ENCODE measurements at places on chromosomes 13 and 19.

DNA sequence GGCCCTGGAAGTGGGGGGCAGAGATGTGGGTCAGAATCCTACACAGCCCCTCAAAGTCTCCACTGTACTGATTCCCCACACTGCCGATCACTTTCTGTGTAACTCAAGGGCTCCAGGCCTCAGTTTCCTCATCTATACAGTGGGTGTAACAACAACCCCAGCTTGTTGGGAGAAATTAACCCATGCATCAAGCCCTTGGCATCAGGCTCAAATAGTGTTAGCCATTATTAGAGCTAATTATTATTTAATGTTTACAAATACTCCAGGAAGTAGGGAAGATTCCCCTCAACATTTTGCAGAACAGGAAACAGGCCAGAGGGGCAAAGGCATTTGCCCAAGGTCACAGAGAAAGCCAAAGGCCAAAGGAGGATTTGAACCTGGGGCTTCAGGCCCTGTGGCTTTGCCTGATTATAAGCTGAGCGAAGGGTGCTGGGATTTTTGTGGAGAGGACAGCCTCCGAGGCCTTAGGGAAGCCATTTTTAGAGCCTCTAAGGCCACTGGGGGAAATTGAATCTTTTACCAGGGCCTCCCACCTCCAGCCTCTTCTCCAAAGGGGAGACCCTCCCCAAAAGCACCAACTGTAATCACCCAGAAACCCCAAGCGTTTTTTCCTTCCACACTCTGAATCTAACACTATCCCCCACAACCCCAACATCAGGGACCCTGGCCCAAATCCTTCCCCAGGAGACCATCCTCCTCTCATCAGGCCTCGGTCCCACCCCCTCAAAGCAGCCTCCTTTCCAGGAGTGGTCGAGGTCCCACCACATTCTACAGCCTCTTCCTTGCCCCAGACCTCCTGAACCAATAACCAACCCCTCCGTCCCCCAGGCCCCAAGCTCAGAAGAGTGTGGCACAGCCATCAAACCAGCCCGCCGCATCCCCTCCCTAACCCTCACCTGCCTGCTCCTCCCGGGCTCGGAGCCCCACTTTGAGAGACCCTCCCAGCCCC lies 1.1 kb downstream of the FKBP8 start:
- peak; percentile 48 for DNase-seq

GRCh38 chr13:98410612-98411011 lies 166.3 kb downstream of the STK24 start:
- no peak for DNase-seq

DNA sequence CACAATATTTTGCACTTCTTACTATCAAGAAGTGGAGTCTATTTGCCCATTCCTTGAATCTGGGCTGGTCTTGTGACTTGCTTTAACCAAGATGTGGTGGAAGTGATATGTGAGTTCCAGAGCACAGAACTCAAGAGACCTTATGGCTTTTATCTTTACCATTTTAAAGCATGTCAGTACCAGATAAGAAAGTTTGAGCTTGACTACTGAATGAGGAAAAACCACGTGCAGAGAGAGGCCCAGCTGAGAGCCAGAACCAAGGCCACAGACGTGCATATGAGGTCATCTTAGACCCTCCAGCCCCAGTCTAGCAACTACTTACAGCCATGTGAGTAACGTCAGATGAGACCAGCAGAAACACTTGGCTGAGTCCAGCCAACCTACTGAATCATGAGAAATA lies 6.3 kb upstream of the CDK8 start:
- no peak for DNase-seq

- no peak for DNase-seq
These were observed 39.6 kb downstream of the LTBP4 start for GRCh38 chr19:40640744-40641143.

DNA sequence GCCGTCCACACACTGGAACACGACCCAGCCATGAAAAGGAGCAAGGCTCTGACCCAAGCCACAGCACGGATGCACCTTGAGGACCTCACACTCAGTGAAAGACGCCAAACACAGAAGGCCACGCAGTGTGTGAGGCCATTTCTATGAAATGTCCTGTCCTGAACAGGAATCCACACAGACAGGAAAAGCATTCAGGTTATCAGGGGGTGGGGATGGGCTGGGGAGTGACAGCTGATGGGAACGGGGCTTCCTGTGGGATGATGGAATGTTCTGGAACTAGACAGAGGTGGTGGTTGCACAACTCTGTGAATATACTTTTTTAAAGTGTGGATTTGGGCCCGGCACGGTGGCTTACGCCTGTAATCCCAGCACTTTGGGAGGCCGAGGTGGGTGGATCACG lies 30.6 kb downstream of the GPX4 start:
- no peak for DNase-seq

- peak; percentile 42 for DNase-seq
These were observed 94.0 kb downstream of the KLF12 start for GRCh38 chr13:74040200-74040599.

DNA sequence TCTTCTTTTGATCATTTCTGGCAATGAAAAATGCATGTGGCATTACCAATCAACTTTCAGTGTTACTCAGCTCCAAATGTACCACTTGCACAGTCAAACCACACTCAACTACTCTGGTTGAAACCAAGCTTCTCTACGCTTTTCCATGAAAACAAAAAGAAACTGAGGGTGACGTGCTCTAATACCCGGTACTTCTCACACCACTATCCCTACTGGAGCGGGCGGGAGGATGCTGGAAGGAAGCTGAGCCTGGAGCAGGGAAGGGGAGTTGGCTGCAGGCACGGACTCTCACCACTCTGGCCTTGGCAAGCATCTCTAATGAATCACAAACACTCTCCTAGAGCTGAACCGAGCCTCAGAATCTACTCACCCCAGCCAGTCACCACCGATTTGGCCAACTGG lies 48.2 kb downstream of the STK24 start:
- peak; percentile 59 for DNase-seq

- DNase-seq = peak; percentile 80
These were observed at the start of gene ARHGEF1 for GRCh38 chr19:41882568-41883462. Gene ARHGEF1 (plus strand): TSS chr19:41883184. CDS start chr19:41888083, 4,899 bp downstream.

DNA sequence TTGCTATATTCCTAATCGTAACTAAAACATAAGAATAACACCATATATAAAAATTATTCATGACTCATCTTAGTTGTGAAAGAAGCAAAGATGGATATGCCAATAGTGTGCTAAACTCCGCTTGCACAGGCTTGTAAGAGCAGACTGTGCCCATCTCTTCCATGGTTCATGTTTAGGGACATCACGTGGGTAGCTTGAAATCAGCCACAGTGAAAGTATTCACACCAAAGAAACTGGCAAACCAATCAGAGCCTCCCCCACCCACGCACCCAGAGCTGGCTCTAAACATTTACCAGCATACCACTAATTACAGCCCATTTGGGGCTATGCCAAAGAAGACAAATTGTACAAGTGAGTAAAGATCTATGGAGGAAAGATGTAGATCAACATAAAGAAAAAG lies 147.5 kb downstream of the DIAPH3 start:
- no peak for DNase-seq

- DNase-seq = no peak
These were observed 17.8 kb downstream of the HCN2 start for GRCh38 chr19:607301-608154.

- DNase-seq = no peak
These were observed 72.4 kb downstream of the STK24 start for GRCh38 chr13:98504371-98504963.

DNA sequence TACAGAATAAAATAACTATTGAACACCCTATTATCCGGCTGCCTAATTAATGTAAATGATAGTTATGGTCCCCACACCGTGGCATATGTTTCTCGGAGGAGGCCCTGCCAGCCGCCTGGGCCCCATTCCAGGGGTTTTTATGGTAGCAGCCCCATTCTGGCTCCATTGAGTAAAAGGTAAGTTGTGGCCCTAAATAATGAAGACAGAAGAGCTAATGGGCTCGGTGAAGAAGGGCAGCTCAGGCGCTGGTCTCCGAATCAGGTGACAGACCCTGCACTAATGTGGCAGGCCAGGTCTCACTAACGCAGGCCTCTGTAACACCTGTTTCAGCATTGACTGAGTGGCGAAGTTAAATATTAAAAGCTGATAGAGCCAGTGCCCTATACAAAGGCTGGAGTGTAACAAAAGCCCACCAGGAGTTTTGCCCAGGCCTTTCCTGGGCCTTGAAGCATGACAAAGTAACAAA lies 19.1 kb downstream of the POP4 start:
- no peak for DNase-seq

- no peak for DNase-seq
These were observed 51.4 kb downstream of the UBL3 start for GRCh38 chr13:29799041-29799440.

- DNase-seq = no peak
These were observed 1277.1 kb upstream of the MIR17HG start for GRCh38 chr13:90070362-90070761.

DNA sequence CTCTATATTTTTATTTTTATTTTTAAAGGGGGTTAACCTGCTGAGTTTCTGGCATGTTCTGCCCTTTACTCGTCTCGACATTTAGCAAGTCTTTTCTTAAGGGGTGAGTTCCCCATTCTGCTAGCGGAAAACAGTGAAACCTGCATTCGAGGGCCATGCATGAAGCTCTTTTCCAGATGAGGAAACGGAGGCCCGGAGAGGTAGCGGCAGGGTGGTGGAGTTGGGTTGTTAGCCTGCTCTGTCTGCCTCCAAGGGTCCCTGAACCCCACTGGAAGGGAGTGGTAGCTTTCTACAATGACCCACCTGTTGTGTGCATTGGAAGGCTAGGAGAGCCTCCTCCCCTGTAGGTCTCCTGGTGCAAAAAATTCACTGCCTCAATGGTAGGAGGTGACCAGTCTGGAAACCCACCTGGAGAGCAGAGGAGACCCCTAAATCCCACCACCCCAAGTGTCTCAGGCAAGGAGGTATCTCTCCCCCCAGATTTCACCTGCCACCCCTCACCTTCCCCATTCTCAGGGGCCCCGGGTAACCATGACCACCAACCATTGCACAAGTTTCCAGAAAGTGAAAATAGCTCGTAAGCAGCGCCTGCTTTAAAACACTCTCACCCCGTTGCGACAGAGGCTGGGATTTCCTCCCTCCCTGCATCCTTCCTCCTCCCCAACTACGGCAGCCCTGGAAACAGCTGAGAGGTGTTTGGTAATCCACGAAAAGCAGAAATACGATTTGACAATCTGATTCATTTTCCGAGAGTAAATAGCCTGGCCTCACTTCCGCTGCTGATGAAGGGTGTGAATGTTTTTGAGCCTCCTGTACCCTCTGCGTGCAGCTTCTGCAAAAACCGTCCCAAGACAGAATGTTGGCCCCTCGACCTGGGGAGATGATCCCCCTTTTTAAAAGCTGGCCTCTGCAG lies 3.5 kb downstream of the KLF2 start:
- DNase-seq = peak; percentile 55

GRCh38 chr19:47305309-47305751 lies 4.3 kb upstream of the C5AR1 start:
- DNase-seq = peak; percentile 72

- DNase-seq = no peak
These were observed 11.6 kb upstream of the UBE2L5 start for GRCh38 chr13:30410705-30411125.

GRCh38 chr19:38715555-38715954 lies 28.7 kb downstream of the CAPN12 start:
- DNase-seq = no peak

GRCh38 chr13:107139006-107139405 lies 571.1 kb upstream of the ARGLU1 start:
- no peak for DNase-seq

- DNase-seq = no peak
These were observed 37.9 kb downstream of the ARHGAP35 start for GRCh38 chr19:46898731-46899130.

GRCh38 chr13:76993021-76993420 lies 1.1 kb downstream of the CLN5 start:
- no peak for DNase-seq

DNA sequence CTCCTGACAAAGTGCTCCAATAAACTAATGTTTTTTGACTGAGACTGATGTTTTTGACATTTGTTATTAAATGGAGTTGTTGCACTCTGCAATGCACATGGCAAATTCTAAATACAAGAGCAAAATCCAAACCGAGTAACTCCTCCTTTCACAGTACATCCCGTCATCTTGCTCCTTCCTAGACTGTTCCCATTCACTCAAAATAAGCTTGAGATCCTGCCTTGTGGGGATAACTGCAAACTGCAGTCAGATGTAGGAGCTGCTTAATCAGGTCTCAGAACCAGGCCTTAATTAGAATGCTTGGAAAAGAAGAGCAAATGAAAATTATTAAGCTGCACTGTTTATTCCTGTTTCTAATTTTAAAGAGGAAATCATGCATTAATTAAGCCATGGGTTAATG lies 134.8 kb upstream of the SPRY2 start:
- no peak for DNase-seq

DNA sequence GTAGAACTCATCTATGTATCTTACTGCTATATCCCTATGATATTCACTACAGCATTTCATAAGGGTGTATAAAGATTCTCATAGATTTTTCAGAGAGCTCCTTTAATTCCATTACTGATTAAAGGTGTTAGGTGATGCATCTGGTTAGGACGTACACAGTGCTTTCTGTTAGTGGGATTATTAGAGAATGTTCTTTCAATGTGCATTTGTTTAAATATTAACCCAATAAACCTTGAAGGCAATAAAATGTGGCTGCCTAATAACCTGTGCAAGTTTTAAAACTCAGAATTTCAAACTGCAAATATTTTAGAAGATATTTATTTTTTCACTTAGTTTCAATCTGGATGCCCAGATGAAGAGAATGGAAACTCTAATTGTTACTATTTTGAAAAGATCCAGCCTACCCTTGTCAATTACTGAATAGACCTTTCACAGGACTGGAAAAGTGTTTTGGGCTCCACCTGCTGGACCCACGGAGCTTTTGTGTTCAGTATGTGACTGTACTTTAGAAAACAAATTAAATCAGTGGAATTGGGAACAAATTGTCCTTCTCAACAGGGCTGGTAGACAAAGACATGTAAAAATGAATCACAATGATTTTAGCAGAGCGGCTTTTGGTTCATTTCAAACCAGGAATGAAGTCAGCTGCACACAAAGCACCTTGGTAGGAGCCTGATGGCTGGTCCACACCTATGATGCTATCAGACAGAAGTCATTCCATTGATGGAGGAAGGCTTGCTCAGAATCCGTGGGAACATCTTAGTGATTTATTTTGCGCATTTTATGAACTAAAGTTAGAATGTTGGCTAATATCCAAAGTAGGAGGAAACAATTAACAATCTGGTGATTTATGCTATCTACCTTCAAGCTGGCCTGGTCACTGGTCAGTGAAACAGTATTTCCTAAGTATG lies 89.4 kb upstream of the RAP2A start:
- peak; percentile 62 for DNase-seq

DNA sequence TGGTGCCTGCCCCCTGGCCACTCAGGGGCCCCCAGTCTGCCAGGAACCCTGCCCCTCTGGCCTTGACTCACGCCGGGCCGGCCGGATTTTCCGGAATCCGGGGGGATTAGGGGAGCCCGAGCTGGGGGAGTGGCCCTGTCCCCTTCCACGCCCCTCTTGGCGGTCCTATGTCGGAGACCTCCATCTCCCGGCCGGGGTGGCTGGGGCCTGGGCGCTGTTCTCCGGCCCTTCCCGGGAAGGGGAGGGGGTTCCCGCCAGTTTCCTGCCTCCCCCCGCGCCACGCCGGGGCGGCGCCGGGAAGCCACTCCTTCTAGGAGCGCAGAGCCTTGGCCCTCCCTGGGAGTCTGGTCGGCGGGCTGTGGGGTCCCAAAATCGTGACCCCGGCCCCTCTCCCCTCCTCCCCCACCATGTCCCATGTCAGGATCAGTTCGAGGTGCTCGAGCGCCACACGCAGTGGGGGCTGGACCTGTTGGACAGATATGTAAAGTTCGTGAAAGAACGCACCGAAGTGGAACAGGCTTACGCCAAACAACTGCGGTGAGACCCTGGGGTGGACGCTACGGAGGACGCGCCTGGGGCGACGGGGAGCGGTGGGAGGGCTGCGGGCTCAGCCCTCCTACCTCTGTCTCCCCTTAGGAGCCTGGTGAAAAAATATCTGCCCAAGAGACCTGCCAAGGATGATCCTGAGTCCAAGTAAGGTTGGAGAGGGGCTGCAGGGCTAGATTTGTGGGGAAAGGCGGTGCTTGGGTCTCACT lies 1.3 kb downstream of the TRIP10 start:
- DNase-seq = peak; percentile 52
